ENCODE measurements at places on chromosomes 16 and 17.

GRCh38 chr16:68259007-68259825, 5.1 kb upstream of the SLC7A6 start:
- no peak for DNase-seq

- no peak for DNase-seq
These were observed 23.7 kb upstream of the CYLD start for GRCh38 chr16:50718061-50718760.

DNA sequence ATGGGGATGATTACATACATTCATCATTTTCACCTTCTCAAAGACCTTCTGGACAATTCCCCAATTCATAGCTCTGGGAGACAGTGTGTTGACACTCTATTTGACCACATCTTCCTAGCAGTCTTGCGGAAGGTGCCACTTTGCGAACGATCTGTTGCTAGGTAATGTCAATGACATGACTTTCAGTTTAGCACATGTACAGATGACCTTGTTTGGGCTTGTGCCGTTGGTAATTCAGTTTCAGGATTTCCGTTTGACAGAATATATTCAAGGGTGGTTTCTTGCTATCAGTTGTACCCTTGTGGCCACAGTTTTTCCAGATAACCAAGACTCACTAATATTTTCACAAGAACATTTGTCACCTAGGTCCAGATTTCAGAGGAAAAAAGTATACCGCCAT, 478.2 kb downstream of the WWOX start:
- no peak for DNase-seq

GRCh38 chr17:17729620-17730249, 48.5 kb downstream of the RAI1 start:
- DNase-seq = peak; percentile 0

GRCh38 chr16:470418-470817, 45.0 kb downstream of the RAB11FIP3 start:
- DNase-seq = no peak

DNA sequence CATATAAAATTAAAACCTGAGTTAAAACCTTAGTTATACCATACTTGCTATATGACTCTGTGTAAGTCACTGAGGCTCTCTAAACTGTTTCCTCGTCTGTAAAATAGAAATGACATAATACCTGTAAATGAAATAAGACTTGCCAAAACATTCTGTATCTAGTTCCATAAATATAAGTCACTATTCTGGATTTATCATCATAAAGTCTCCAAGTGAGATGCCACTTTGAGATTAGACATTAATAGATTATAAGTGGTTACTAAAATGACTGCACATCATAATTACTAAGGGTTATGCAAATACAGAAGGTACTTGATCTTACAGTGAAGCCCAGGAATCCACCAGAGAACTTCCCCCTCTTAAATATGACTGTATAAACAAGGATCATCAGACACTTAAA, 12.0 kb upstream of the BRIP1 start:
- DNase-seq = no peak

- DNase-seq = no peak
These were observed 44.3 kb downstream of the PLXDC1 start for GRCh38 chr17:39107155-39107554.

GRCh38 chr17:57235124-57235523, 21.2 kb upstream of the MSI2 start:
- DNase-seq = no peak

Data from NCI-H774 (cell line).